Glomerular endothelial cell (primary cell): ENCODE measurements at places on chromosomes 5 and 9. TPM values are rescaled to one million over a fixed set of nuclear protein-coding genes. Genes with fewer than 3 reads are reported as not detected.

GRCh38 chr9:127862075-127863011, 7.9 kb upstream of the ENG start:
- no peak for DNase-seq

DNA sequence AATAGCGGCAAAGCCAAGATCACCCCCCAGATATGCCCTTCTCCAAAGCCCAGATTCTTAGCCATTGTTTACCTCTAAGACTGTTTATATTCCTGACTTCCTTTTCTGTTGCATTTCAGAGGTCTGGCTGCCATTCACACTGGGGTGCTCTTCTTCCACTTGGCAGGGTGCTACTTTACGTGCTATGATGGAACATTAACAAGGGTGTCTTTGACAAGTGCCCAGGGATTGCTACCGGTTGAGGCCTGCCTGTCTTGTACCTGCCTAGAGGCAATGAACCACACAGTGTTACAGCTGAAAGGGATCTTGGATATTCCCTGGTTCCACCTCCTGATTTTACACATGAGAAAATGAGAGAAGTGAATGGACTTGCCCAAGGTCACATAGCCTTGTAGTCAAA, 352.1 kb upstream of the KIF2A start:
- no peak for DNase-seq

PCDHGB4 gene
- 11.1 and 19.5 TPM in 2 replicates for total RNA-seq

CDO1 gene
- 0.48 and 0.82 TPM in 2 replicates for total RNA-seq

VCAN gene
- total RNA-seq, result 70.5 and 96.0 TPM in 2 replicates
